ENCODE measurements at places on chromosomes 12 and 14.
A peak's percentile ranks its signal among the peaks of the same experiment; 100 is the strongest.

DNA sequence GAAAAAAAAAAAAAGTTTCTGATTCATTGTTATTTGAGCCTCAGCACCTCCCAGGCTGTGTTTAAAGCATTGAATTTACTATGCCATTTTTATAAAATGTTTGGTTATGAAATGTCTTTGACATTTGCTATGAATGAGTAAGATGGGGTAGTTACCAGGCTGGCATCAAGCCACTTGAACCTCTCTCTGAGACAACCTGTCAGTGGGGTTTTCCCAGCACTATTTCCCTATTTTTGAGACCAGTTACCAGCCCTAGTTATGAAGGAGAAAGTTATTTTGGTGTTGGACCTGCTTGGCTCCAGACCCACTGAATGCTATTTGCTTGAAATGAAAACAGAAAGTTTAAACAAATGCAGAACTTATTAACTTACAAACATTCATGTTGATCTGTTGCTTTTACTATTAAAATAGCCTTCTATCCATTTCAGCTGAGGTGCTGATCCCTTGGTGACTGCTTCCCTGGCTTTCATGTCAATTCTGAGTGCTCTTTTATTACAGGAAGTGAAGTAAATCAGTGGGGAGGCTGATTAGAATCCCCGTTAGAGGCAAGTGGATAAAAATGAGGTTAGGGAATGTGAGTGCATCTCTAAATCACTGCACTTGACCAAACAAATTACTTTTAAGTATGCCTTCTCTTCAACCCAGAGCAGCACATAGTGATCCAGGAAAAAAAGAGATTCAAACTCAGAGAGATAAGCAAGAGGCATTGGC lies 37.8 kb downstream of the LLPH start:
- DNase-seq, result no peak

DNA sequence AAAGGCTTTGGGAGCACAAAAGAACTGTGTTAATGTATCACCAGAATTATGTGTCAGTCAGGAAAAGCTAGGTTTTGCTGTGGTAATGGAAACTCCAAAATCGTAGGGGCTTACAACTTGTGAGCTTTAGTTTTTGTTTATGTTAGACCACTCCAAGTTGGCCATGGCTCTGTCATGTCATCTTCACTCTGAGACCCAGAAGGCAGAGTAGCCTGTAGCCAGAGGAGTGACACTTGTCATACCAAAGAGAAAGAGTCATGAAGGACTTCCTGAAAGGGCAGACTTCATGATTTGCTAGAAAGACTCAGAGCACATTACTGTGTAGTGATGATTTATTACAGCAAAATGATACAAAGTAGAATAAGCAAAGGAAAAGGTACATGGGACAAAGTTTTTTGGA lies 133.6 kb upstream of the SSTR1 start:
- DNase-seq, result no peak

GRCh38 chr14:22474730-22475351 lies 114.2 kb downstream of the DAD1 start:
- DNase-seq, result no peak

DNA sequence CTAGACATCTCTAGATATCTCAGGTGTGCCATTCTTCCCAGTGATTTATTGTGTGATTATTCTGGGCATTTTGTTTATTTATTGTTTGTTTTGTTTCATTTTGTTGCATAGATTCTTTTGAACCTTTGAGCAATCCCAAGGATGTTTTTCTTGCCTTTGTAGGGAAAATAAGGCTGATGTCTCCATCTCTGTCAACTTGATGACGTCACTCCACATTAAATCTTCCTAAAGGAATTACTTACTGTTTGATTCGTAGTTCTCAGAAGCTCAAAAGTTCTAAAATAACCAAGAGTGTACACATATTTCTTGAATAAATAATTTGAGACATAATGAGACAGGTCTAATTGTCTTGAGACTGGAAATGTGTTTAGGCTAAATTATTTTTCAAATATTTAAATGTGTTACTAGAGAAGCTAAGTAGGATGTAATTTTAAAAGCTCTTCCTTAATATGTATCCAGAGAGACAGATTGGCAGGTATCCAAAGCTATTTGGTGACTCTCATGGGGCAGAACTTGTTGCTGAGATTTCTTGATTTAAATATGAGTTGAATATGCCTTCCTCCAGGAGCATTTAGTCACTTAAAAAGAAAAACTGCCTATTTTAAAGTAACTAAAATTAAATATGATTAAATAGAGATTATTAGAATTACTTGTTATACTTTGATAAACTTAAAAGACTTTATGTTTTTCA lies 128.7 kb downstream of the CNTN1 start:
- DNase-seq, result no peak

DNA sequence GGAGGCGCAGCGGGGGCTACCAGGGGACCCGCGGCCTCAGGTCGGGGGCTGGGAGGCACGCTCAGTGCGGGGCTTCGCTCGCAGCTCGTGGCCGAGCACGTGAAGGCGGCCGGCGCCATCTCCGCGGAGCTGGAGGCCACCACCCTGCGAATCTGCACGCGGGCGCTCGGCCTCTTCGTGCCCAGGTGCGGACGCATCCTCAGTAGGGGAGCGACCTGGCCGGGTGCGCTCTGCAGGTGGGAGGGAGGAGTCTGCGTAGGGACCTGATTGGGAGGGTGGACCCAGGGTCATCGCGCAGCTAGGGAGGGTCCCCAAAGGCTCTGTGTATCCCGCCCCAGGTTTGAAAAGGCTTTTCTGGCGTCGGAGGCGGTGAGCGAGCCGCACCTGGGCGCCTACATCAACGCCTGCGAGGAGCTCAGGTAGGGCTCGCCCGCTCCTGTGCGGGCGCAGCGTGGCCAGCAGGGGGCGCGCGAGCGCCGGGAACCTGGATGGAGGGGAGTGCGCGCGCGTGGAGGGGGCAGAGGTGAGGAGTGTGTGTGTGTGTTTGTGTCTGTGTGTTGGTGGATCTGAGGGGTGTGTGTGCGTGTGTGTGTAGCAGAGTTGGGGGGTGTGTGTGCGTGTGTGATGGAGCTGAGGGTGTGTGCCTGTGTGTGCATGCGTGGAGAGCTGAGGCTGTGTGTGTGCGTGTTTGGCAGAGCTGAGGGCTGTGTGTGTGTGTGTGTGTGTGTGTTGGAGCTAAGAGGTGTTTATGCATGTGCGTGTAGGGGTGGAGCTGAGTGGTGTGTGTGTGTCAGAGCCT lies 10.3 kb downstream of the EXOC3L4 start:
- DNase-seq, result peak; percentile 68

DNA sequence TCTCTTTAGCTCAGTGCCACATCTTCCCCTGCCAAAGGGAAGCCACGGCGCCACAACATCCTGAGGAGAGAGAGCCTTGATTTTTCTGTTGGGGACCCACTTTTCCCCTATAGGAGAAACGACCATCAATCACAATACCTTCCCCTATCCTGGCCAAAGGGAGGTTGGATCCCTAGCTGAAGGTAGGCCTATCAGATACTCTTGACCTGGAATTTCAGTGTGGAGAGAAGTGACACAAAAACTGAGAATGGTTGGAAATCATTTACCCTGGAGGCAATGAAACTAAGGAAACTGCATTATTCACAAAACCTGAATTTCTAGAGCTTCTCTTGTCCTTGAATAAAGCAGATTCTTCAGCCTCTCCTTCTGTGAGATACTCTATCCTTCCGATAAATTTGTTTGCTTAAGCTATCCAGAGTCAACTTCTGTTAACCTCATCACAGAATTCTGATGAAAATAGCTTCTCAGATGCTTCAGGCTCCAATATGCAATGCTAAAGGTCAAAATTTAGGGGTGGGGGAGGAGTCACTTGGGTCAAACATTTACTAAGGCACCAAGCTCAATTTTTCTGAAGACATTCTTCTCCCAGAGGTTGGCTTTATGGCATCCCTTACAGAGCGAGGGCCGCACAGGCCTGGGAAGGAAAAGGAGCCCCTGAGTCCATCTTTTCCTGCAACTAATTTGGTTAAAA lies 27.0 kb upstream of the DUSP6 start:
- no peak for DNase-seq

- no peak for DNase-seq
Observed at GRCh38 chr14:41016213-41016612, 590.5 kb upstream of the LRFN5 start.

GRCh38 chr12:15962760-15963159 lies 51.6 kb downstream of the DERA start:
- no peak for DNase-seq

DNA sequence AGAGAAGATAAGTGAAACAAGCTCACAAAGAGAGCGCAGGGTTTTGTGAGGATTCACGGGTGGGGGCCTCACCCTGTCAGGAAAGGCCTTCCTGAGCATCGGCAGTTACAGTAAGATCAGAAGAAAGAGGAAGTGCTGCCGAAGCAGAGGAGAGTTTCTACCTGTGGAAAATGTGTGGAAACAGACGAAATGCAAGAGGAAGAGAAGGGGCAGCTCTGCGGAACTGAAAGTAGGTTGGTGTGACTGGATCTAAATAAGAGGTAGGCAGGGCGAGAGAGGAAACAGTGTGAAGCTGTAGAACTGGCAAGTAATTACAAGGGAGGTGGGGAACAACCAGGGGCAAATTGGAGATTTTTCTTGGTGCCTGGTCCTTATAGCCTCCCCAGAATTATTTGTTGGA lies 2.6 kb downstream of the GPR68 start:
- DNase-seq, result no peak

- no peak for DNase-seq
Observed at GRCh38 chr12:1517007-1517406, 77.4 kb downstream of the FBXL14 start.

- no peak for DNase-seq
Observed at GRCh38 chr12:16159571-16159970, 117.9 kb downstream of the SLC15A5 start.

GRCh38 chr12:88896958-88897357 lies 316.7 kb upstream of the KITLG start:
- no peak for DNase-seq

DNA sequence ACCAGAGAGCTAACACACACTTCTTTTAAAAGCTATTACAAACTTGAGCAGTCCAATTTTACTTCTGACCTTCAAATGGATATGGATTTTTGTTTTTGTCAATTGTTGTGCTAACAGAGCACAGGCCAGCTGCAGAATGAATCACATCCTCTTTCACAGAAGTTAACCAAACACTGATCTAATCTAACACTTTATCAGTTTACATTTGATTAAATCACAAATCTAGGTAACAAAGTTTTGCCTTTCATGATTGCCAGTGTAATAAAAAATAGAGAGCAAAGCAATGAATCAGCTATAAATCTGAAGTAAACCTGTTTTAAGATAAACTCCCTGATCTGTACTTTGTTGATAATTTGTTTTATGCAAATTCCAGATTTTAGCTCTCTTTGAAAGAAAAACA lies 273.1 kb upstream of the RGS6 start:
- no peak for DNase-seq

DNA sequence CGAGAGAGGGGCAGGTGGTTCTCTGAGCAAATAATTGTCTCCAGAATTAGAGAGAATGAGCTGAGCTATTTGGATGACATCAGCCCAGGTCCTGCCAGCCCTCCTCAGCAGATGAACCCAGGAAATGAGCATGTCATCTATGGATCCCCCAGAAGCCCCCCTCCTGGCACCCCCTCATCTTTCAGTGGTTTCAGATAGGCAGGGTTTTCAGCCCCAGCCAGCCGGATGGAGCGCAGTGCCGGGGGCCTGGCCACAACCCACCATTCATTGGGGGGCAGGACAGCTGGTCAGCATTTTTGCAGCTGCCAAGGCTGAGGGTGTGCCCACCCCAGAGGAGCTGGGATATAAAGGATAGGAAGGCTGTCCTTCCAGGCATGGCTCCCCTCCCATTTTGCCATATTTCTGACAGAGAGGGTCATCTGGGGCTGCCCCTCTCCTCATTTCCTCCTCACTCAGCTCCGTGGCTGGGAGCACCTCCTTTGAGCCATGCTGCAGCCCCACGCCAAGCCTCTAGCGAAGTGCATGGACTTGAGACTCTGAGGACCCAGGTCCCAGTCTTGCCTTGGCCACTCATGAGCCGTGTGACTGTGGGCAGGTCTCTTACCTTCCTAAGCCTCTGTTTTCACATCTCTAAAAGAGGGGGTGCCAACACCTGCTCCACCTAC lies 6.0 kb upstream of the KRT71 start:
- no peak for DNase-seq

DNA sequence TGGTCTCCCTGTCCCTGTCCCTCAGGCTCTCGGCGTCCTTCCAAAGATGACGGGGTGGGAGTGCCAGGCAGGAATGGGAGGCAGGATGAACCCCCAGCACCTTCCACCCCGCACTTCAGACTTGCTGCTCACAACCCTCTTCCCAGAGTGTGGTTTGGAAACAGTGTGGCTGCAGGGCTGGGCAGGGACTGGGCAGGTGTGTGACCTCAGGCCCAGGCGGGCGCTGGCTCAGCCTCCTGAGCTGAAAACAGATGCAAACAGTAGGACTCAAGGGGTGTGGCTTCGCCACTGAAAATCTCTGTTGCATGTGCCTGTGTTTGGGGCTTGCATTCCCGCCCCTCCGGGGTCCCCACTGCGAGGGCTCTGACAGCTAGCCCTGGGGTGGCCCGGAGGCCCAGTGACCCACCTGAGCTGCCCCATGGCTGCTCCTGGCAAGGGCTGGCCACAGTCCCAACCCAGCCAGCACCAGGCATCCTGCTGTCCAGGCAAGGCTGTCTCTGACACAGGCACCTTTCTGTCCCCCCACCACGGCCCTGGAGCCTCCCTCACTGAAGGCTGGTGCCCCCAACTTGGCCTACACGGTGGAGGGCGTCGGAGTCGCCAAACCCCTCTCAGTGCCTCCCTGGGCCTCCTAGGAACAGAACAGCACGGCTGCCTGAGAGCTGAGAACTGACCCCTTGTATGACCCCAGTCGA lies 46.1 kb downstream of the BEGAIN start:
- DNase-seq, result no peak

- DNase-seq, result no peak
Observed at GRCh38 chr14:91119556-91120311, 5.9 kb downstream of the DGLUCY start.

GRCh38 chr12:114287821-114288525 lies 118.0 kb downstream of the TBX5 start:
- DNase-seq, result no peak

DNA sequence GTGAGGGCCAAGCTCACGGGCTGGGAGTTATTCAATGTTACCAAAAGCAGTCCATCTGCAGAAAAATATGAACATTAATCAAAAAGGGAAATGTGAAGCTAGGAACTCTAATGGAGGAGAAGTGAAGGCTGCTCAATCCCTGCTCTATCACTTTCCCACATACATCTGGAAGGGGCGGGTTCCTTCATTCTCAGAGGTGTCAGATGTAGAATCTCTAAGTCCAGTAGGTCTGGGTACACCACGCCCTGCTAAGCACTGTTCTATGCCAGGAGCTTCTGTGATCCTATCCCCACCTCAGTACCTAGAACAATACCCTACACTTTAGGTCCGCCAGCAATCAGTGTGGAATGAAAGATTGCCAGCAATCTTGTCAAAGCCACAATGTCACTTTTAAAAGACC lies 37.0 kb upstream of the ANO2 start:
- no peak for DNase-seq
